ENCODE measurements at places on chromosomes 7 and 10.
A peak's percentile ranks its signal among the peaks of the same experiment; 100 is the strongest.

DNA sequence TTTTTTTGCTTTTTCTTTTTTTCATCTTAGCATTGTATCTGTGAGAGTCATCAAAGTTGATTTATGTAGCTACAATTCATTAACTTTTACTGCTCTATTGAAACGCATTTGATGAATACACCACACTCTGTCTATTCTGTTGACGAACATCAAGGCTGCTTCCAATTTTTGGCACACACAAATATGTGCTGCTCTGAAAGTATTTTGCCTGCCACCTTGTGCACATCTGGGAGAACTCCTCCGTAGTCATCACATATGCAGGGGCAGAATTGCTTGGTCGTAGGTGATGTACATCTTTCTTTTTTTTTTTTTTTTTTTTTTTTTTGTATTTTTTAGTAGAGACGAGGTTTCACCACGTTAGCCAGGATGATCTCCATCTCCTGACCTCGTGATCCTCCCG, 796.8 kb downstream of the KCNMA1 start:
- DNase-seq, result no peak

- no peak for DNase-seq
Measured at GRCh38 chr7:24728503-24729364, 28.5 kb downstream of the GSDME start.

GRCh38 chr7:94778711-94779459, 123.0 kb upstream of the SGCE start:
- no peak for DNase-seq

DNA sequence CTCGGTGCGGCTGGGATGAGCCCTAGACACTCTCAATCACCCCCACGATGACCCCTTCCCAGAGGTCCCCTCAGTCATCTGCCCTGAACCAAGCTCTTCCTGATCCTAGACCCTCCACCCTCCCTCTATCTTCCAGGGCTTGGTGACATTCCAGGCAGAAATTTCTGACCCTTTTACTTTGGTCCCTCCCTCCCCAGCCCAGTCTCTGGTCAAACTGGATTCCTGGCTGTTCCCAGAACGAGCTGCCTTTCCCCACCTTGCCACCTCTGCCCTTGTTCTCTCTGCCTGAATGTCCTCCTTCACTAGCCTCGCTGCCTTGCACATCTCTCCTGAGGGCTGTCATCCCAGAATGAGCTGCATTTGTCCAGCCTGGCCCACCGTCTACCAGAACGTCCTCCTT, 1.3 kb upstream of the CLDN4 start:
- DNase-seq, result no peak

DNA sequence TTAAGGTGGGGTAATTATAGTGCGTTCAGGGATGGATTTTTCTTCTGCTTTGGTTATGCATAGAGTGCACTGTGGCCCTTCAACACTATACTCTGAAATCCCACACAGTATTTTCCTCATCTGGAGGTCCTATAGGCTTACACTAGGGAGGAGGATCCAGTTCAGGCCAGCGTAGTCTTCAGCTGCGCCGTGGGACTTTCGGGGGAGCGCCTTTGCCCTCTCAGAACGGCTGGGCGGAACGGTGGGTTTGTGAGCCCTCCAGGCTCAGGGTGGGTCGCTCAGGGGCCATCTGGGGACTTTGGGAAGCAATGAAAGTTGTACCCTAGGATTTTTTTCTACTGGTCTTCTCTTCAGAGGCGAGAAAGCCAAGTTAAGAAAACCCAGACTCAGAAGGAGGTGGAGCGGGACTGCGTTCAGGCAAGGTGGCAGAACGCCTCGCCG, 652 bp upstream of the VPS26A start:
- DNase-seq, result peak; percentile 23

- DNase-seq, result no peak
Measured at GRCh38 chr7:93146472-93147141, 1.6 kb downstream of the SAMD9L start.

- DNase-seq, result no peak
Measured at GRCh38 chr7:507623-508300, 11.9 kb downstream of the PDGFA start.

GRCh38 chr10:65314253-65314652, 1611.6 kb upstream of the LRRTM3 start:
- no peak for DNase-seq

- DNase-seq, result no peak
Measured at GRCh38 chr10:78462176-78462575, 428.5 kb downstream of the RPS24 start.

DNA sequence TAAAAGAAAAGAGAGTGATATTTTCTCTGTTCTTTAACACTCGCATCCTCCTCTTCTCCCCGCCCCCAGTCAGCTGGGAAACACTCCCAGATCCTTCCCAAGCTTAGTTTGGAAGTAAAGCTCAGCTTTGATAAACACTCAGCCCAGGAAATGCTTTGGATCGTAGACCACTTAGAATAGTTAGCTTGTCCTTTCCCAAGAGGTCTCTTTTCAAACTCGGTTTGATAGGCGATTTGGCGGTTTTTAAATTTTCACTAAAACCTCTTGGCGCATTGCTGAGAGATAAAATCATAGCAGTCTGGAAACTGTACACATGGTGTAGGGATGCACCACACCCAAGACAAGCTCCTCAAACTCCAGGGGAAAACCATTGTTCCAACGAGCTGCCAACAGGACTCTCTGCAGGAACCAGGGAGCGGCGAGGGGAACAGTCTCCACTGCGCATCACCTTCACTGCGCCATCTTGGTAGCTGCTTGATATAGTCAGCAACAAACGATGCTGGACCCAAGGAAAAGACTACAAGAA, 22.3 kb downstream of the SMURF1 start:
- no peak for DNase-seq

DNA sequence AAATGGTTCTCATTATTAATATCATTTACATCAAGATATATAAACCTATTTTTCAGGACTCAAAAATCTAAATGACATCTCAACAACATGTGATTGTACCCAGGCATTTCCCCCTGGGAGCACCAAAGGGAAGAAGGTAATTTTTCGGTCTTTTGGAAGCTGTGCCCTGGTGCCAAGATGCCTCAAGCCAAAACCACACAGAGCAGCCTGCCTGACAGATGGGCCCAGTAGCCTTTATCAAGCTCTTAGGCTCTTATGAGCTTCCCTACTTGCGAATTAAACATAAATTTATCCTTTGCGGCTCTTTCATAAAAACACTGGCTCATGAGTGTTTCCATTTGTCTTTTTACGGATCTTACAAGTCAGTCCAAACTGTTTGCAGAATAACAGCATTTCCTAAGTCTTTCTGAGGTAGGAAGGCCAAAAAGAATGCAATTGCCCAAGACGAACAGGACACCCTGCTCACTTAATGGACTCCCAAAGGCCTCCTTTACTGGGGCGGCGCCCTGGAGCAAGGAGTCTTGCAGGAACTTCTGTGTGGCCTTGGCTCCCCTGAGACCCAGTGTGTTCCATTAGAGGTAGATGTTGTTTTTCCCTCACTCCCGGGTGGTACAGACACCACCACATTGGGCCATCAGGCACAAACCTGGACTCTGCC, 4.1 kb upstream of the RASSF4 start:
- no peak for DNase-seq

- no peak for DNase-seq
Measured at GRCh38 chr7:147569116-147569913, 1021.3 kb upstream of the C7orf33 start.

DNA sequence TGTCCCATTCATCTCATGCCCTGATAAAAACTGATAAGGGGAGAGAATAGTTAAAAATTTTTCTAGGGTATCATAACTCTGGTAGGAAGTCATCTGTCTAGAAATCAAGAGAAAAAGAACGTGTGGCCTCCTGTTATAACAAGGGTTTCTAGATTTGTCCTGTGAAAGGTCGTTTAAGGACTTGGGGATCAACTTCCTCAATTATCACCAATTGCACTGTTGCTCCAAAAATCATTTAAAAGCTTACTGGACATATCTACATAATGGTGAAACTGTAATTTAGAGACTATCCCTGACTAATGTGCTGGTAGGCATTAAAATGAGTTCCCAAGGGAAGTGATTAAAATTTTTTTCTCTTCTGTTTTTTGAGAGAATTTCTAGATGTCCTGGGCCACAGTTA, 58.2 kb downstream of the GPR141 start:
- DNase-seq, result no peak

- DNase-seq, result no peak
Measured at GRCh38 chr7:39386718-39387117, 179.5 kb upstream of the YAE1 start.

- DNase-seq, result no peak
Measured at GRCh38 chr10:44857363-44858016, 53.6 kb upstream of the TMEM72 start.

DNA sequence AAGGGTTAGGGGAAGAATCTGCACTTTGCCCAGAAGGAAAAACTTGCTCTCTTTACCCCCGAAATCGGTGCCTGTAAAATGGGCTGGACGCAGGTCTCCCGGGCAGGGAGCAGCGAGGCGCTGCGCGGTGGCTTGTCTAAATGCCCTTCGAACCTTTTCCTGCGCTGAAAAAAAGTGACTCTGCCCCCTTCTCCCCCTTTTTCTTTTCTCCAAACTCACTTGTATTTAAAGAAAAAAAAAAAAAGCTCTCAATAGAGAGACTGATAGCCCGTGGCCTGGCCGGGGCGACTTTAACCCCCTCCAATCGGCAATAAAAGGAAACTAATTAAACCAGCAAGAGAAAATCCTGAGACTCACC, 286 bp downstream of the SP8 start:
- DNase-seq, result no peak

Measured in NCI-H1105 (cell line).